ENCODE measurements at places on chromosomes 2 and 18.

DNA sequence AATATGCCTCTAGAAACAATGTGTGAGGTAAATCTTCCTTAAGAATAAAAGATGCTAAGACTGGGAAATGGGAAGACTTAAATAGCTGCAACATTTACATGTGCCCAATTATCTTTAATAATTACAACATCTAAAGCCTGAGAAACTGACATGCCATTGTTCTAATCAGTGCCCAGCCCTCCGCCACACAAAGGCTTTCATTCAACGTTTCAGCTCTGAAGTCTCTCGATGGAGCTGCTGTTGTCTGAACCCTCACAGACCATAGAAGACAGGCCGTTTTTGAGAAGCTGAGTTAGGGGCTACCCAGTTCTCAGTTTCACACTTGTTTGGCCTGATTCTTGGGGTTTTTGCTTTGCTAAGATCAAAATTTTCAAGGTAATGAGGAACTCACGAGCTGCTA, 315.4 kb upstream of the CHST9 start:
- DNase-seq: no peak

DNA sequence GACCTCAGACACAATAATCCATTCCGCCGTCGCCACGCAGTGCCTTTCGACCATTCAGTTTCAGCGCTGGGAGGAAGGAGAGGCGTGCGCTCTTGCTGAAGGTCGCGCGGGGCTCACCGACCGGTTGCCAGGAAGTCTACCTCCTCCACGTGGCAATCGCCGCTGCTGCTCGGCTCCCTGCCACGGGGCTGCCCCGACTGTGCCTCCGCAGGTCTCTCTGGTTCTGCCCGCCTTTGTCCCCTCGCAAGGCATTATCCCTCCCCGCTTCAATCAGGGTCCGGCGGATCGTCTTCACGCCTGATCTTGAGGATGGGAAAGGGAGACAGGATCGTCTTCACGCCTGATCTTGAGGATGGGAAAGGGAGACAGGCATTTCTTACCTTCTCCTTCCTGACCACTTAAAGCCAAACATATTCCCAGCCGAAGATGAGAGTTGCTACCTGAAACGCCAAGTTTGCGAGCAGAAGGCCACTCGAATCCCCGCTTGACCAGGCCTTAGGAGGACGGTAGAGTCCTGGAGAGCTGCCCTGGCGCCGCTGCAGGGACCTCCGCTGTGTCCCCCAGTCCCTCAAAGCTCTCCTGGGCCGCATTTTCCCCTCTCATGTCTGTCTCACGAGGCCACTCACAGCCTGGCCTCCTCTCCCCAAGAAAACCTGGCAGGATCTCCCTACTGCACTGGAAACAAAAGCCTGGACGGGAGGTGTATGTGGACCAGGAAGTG, 4.3 kb upstream of the GPR45 start:
- no peak for DNase-seq

DNA sequence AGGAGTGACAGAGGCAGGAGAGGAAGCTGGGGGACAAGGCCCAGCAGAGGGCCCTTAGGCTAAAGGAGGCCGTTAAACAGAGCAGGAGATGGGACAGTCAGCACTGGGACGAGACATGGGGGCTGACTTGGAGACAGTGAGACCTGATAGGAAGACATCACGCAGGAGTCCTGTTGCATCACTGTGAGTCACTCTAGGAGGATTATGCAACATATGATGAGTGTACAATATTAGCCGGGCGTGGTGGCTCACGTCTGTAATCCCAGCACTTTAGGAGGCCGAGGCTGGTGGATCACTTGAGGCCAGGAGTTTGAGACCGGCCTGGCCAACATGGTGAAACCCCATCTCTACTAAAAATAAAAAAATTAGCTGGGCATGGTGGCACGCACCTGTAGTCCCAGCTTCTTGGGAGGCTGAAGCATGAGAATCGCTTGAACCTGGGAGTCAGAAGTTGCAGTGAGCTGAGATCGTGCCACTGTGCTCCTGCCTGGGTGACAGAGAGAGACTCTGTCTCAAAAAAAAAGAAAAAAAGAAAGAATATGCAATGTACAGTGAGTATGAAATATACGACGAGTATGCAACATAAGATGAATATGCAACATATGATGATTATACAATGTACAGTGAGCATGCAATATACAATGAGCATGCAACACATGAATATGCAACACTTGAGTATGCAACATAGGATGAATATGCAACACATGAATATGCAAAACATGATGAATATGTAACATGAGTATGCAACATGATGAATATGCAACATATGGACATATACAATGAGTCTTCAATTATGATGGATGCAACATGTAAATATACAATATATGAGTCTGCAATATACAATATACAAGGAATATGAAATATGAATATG, 83.3 kb upstream of the ID2 start:
- DNase-seq: no peak

DNA sequence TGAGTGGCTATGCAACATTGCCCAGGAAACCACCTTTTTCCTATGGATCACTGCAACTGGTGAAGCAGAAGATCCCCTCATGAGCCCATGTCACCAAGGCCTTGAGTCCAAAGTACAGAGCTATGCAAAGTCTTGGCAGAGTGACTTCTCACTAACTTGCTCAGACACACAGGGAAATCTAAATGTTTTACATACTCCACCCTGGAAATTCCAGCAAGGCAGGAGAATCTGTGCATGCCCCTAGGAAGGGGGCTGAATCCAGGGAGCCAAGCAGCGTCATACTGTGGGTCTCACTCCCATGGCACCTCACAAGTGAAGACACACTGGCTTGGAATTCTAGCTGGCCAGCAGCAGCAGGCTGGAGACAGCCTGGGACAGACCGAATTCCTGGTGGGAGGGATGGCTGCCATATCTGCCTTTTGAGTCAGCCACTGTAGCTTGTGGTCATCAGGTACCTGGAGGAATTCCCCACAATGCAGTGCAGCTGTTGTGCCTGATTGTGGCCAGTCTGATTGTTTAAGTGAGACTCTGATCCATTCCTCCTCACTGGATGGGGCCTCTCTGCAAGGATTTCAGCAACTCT, 1817.4 kb downstream of the SUCLG1 start:
- no peak for DNase-seq

- DNase-seq: no peak
Observed at GRCh38 chr2:149984311-149984710, 396.7 kb upstream of the MMADHC start.

- DNase-seq: no peak
Observed at GRCh38 chr2:176122683-176123410, at the start of gene HOXD9. Gene HOXD9, plus strand, starts transcription at chr2:176122719. Its CDS starts 50 bp downstream, at chr2:176122769.

GRCh38 chr2:3575534-3576262, 638 bp downstream of the RPS7 start:
- no peak for DNase-seq

DNA sequence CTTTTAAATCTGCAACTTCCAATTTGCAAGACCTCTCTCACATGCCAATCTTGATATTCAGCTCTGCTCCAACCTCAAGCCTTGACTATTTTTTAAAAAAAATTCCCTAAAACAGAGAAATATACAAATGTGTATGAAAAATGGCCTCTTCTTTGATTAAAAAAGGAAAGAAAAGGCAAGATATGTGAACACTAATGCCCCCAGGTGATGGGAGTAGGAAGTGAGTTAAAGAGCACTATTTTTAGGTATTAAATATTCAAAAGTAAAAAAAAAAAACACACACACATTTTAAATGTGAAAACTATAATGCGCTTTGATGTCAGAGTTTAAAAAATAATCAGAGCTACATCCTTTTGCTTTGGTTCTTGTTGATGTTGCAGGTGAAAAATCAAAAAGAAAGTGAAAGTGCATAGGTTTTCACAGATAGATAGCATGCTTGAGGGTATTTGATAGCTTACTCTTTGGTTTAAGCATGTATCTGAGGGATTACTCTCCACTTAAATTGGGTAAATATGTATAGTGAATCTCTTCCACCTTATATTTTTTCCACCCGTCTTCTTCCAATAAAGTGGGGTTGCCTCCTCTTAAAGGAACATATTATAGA, 406.0 kb upstream of the POU3F3 start:
- DNase-seq: no peak

DNA sequence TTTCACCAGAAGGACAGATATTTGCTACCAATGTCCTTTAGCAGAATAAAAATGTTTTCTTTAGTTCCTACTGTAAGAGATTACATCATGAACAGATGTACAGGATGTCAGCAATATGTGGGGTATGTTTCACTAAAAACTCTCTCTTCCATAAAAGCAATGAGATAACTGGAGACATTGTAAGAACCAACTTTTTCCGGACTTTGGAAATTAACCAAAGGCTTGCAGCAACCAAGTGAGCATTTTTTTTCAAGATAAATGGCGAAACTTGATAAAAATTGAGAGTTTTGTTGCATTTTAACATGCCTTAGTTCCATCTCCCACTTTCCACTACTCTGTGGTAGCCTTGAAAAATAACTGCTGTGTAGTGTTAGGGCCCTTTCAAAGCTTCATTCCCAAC, 429.8 kb upstream of the CDH2 start:
- DNase-seq: no peak

DNA sequence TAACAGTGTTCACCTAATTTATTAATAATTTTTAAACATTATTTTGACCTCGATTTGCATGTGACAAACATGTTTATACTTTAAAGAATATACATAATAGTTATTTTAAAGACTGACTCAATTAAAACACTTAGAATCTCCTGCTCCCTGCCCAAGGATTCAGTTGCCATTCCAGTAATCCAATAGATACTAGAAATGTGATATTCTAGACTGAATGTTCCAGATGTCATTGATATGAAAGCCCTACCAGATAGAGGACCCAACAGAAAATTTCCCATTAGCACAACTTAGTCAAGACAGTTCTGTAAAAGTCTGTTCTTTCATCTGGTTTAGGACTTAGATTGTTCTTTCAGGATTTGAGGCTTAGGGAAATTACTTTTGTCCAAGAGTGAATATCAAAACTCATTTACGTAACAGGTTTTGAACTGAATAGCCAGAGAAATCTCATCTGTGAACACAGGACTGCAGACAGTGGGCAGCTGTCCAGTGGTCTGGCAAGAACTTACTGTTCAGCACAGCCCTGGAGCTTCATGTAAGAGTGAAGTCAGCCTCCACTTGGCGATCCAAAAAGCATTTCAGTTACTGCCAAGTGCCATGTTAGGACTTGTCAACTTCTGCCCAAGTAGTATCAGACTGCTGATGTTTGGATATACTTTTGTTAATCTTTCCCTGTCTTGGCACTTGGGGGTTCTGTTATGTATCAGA, 77.5 kb downstream of the OSBPL6 start:
- DNase-seq: no peak

- no peak for DNase-seq
Observed at GRCh38 chr2:122322815-122323214, 567.4 kb downstream of the TSN start.

GRCh38 chr18:48552130-48552529, 13.3 kb downstream of the CTIF start:
- no peak for DNase-seq

DNA sequence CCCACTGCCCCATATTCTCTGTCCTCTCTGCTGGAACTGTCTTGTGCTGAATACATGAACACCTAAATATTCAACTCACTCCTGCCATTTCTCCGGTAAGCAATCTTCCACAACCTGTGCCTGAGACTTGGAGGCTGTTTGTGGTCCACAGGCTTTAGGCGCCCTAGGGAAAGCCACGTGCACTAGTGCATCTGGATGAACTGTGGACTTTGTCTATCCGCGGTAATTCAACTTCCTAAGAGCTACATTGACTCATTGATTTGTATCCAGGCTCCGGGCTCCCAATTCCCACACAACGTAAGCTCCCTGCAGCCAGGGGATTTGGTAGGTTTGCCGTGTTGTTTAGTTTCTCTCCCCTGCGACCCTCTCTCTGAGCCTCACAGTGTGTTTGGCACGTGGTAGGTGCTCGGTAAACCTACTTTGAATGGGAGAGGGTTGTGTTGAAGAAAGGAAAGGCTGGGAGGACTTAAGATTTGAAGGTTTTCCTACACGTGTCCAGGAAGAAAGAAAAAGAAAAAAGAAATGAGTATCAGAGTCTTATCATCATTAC, 718.2 kb downstream of the DPP10 start:
- no peak for DNase-seq

All from SK-N-DZ (cell line).